ENCODE measurements at places on chromosomes 12 and 14.

- no peak for DNase-seq
Measured at GRCh38 chr12:76685246-76685678, 78.7 kb upstream of the ZDHHC17 start.

- no peak for DNase-seq
Measured at GRCh38 chr12:17949558-17950141, 140.3 kb downstream of the RERGL start.

- DNase-seq, result peak; percentile 65
Measured at GRCh38 chr12:89468648-89469326, 55.8 kb downstream of the GALNT4 start.

GRCh38 chr14:67622675-67623074 is 3.0 kb downstream of the ARG2 start:
- peak; percentile 18 for DNase-seq

DNA sequence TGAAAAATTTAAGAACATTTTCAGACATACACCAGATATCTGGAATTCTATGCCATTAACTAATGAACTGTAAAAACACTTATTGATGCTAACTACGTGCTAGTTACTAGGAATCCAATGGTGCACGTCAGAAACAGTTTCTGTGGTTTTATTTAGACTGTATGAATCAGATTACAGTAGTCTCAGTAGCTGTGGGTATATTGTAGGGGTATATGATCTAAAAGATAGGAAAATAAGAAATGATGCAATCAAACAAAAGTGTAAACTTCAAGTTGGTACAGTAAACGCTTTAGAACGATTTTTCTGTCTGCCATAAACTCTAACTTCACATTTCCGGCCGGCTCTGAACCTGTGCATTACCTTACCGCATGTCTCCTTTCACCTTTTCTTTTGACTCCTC is 2.3 kb downstream of the ABCC9 start:
- no peak for DNase-seq

GRCh38 chr14:102437997-102438915 is 71.3 kb downstream of the ANKRD9 start:
- DNase-seq, result peak; percentile 70

- no peak for DNase-seq
Measured at GRCh38 chr14:103626146-103626850, 2.7 kb upstream of the KLC1 start.

GRCh38 chr12:83378186-83378727 is 691.6 kb downstream of the TMTC2 start:
- no peak for DNase-seq

GRCh38 chr12:25494926-25495325 is 58.2 kb downstream of the LMNTD1 start:
- DNase-seq, result no peak

DNA sequence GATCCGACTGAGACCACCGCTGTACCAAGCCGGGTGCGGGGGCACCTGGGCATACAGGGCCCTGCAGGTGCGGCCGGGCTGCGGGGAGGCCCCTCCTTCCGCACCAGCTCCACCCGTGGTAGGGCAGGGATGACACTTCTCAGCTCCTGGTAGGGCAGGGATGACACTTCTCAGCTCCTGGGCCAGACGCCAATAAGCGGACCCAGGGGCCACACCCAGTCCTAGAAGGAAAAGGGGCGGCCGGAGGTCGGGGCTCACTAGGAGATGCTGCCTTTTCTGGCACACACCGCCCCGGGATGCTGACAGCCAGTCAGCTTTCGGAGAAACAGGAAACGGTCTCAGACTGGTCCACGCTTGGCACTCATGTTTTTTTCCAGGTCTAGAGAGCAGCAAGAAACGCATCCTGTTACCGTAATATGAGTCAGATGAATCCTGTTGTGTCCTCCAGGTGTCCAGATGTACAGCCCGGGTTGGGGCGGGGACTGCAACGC is 34.8 kb downstream of the NFKBIA start:
- no peak for DNase-seq

GRCh38 chr12:131872154-131873051 is 22.0 kb upstream of the ULK1 start:
- no peak for DNase-seq

- no peak for DNase-seq
Measured at GRCh38 chr12:113755098-113755497, 211.0 kb downstream of the RBM19 start.

DNA sequence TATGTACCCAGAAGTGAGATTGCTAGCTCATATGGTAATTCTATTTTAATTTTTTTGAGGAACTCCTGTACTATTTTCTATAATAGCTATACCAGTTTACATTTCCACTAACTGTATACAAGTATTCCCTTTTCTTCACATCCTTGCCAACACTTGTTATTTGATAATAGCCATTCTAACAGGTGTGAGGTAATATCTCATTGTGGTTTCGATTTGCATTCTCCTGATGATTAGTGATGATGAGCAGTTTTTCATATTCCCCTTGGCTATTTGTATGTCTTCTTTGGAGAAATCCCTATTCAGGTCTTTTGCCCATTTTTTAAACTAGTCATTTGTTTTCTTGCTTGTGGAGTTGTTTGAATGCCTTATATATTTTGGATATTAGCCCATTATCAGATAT is 121.3 kb downstream of the BBS10 start:
- no peak for DNase-seq

DNA sequence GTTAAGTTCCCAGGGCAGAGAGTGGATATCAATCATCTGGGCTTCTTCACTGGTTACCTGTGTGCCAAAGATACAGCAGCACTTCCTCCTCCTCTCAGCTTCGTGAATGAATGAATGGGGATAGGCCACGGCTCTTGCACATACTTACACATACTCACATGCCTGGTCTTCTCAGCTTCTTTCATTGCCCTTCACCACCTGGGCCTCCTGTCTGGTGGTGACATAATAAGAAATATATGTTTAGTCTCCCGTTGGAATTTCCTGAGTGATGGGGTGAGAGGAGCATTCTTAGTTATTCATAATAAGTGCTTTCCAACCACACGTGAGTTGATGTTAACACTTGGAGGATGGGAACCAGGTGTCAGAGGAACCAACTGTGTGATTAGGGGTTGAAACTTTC is 268.1 kb upstream of the RMST start:
- no peak for DNase-seq

GRCh38 chr12:21819236-21819635 is 44.7 kb upstream of the KCNJ8 start:
- DNase-seq, result no peak

DNA sequence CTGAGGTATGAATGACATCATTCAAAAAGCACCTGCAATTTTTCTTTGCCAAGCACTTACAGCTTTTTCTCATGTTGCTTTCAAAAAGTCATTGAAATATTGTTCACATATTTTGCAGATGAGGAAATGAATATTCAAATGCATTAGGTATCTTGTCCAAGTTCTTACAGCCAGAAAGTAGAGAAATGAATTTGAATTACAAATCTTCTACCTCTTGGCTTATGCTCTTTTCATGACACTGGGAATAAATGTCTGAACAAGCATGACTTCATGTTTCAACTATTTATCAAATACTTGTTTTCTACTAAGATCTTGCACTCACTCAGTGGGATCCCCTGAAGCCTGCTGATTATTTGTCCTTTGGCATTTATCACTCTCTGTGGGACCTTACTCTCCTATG is 267.2 kb upstream of the BTG1 start:
- DNase-seq, result no peak

- DNase-seq, result no peak
Measured at GRCh38 chr14:35779368-35779767, 29.7 kb downstream of the RALGAPA1 start.

DNA sequence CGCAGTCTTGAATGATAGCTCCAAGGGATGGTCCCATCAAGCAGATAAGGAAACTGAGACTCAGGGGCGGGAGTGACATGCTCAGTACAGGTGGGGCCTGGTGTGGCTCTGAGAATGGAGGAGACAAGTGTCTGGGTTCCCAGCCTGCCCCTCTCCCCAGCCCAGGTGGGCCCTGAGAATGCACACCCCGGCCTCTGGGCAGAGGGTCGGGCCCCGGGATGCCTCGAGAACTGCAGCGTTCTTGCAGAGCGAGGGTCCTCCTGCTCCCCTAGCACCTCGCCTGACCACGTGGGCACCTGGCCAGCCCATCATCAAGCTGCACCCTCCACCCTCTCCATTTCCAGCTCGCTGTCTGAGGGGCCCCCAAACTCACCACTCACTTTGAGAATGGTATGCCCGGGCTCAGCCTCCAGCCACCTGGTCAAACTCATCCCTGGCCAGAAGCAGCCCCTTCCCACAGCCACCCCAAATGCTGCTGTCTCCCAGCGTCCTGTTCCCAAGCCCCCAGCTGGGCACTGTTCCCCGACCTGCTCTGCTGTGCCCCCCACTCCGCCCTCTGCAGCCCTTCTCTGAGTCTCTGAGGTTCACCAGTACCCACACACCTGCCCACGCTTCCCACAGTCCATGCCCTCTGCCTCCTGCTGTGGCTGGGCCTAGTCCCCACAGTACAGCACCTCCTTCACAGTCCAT is 44.3 kb downstream of the CYP46A1 start:
- DNase-seq, result no peak

Measured in activated CD4-positive, alpha-beta T cell treated with anti-CD3 and anti-CD28 coated beads, Interleukin-2, Interleukin-6, amounts not matched to agents 100 ng/mL and 50 ng/mL, durations not matched to agents 16 hours and 8 hours (primary cell).